Tongue (tissue), 3 donors: ENCODE measurements at places on chromosomes 2 and 18. TPM values are rescaled to one million over a fixed set of nuclear protein-coding genes. Genes with fewer than 3 reads are reported as not detected.

Gene CDH7
- 0.62 TPM for total RNA-seq

- no peak for DNase-seq
Observed at GRCh38 chr2:105039559-105039958, 1.7 kb downstream of the MRPS9 start.

- DNase-seq = no peak
Observed at GRCh38 chr2:9291866-9292265, 85.3 kb downstream of the ASAP2 start.

- peak; percentile 74 for DNase-seq
Observed at GRCh38 chr2:129923265-129924091, 56.0 kb upstream of the RAB6C start.

GRCh38 chr2:129301431-129301913 lies 678.0 kb upstream of the RAB6C start:
- DNase-seq = peak; percentile 67

DNA sequence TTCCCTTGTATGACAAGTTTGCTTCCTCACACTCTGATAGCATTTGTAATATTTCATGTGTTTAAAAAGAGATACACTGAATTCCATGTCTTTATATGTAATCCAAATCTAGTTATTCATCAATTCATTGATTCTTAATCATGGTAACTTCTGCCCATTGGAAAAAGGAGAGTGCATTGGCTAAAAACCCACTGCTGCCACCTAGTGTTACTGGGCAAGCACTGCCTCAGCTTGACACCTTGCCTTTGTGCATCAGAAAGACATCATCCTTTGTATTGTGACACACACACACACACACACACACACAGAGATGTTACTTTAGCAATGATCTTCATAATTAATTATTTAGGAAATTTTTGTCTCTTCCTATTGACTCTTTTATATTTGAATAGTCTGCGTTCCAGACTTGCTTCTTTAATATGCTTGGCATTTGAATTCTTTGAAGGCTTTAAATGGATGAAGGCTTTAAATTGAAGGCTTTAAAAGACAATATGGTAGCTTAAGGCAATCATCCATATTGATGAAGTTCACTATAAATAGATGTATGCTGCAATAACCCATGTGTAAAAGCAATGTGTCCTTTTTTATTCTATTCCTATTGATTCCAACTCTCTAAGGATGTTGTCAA lies 414.2 kb upstream of the CHST9 start:
- peak; percentile 79 for DNase-seq

Gene CXXC1
- 38.0 TPM for total RNA-seq

Gene SERPINB13
- total RNA-seq = 17.5 TPM

Gene RFX8
- 0.51 TPM for total RNA-seq

- DNase-seq = no peak
Observed at GRCh38 chr18:7898181-7898580, 331.1 kb downstream of the PTPRM start.

Gene ZNF24
- 59.2 TPM for total RNA-seq

GRCh38 chr2:234689911-234690379 lies 193.1 kb upstream of the ARL4C start:
- no peak for DNase-seq

DNA sequence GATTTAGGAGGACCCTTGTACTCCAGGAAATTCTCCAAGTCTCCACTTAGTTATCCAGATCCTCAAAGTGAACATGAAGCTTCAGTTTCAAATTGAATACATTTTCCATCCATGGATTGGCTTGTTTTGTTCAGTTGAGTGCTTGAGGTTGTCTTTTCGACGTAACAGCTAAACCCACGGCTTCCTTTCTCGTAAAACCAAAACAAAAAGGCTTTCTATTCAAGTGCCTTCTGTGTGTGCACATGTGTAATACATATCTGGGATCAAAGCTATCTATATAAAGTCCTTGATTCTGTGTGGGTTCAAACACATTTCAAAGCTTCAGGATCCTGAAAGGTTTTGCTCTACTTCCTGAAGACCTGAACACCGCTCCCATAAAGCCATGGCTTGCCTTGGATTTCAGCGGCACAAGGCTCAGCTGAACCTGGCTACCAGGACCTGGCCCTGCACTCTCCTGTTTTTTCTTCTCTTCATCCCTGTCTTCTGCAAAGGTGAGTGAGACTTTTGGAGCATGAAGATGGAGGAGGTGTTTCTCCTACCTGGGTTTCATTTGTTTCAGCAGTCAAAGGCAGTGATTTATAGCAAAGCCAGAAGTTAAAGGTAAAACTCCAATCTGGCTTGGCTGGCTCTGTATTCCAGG lies at the start of gene CTLA4:
TSS of gene CTLA4 (plus strand) at position 211 of the 640 bp plus-strand sequence. CDS start at position 383, 172 bp downstream.
- no peak for DNase-seq

- no peak for DNase-seq
Observed at GRCh38 chr2:119425620-119426395, 5.8 kb upstream of the TMEM37 start.

Gene MPHOSPH10
- total RNA-seq = 26.9 TPM

DNA sequence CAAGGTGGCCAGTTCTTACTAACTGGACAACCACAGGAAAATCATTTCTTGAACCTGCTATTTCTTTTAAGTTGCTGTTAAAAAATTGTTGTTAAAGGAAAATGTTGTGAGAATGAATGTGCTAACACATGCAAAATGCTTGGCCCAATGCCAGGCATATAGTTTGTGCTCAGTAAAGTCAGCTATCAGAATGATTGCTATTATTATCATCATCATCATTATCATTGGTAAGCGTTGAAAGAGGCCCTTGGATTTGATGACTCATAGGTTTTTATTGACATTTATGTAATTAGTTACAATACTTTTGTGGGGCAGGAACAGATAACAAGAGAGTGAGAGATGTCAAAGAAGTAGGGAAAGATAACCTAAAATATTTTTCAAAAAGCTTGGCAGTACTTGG lies 394.2 kb upstream of the ZEB2 start:
- DNase-seq = no peak

- DNase-seq = no peak
Observed at GRCh38 chr2:15976354-15976753, 36.0 kb downstream of the MYCN start.

DNA sequence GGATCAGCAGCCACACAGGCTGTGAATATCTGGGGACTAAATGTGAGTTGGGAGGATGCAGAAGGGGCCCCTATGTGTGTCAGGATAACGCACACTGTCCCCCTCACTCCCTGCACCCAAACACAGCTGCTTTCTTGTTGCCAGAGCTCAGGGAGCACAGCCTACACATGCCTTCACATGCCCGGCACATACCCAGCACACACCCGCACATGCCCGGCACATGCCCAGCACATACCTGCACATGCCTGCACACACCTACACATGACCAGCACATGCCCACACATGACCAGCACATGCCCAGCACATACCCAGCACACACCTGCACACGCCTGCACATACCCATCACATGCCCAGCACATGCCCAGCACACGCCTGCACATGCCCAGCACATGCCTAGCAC lies 75.6 kb downstream of the TPO start:
- DNase-seq = no peak

- DNase-seq = no peak
Observed at GRCh38 chr18:1436199-1436598, 531.5 kb downstream of the ADCYAP1 start.

GRCh38 chr2:240396623-240397541 lies 38.6 kb upstream of the GPC1 start:
- DNase-seq = no peak

DNA sequence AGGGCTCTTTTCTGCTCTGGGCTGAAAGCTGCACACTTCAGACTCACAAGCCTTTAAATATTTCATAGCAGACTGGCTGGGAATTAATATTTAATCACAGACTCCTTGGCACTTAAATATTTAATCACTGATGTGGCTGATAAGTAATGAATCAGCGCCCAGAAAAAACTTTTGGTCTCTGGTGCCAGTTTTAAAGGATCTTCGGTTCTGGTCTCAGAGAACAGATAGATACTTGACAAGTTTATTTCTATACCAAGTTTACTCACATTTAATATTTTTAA lies 201.2 kb downstream of the MYCN start:
- DNase-seq = no peak

GRCh38 chr2:213225866-213226265 lies 58.4 kb upstream of the SPAG16 start:
- DNase-seq = no peak

DNA sequence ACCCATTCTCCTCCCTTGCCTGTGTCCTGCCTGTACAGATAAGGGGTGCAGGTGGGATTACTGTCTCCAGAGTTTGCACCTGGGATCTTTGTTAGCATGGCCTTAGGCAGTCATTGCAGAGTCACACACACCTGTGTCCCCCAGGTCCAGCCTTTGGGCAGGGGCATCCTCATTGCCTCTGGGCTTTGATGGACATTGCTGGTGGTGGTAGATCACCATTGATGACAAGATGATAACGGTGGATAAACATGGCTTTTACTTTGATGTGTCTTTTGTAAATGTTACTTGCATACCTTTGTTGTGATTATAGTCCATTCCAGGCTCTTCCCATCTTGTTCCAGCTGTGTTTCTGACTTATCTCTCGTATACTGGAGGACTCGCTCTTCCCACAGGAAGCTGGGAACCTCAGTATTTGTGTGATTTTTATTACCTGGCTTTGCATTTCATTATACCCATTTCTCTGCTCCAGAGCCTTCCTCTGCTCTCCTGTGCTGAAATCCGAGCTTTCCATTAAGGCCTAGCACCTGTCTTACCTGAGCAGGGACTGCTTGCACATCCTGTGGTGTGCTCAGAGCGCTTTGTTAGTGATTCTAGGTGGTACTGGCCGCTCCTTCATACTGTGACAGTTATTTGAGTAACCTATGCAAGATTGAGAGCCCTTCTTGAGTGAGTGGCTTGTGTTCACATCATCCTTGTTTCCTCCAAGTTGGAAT lies 79.2 kb downstream of the PTPRM start:
- DNase-seq = no peak

GRCh38 chr18:36412778-36413177 lies 115.3 kb downstream of the FHOD3 start:
- DNase-seq = no peak

GRCh38 chr2:127052771-127053691 lies 53.9 kb downstream of the BIN1 start:
- no peak for DNase-seq

- no peak for DNase-seq
Observed at GRCh38 chr2:75100011-75100800, 99.1 kb downstream of the TACR1 start.

- peak; percentile 56 for DNase-seq
Observed at GRCh38 chr2:112493858-112494648, 12.1 kb downstream of the TTL start.
